ENCODE measurements at places on chromosomes 13 and 19.

DNA sequence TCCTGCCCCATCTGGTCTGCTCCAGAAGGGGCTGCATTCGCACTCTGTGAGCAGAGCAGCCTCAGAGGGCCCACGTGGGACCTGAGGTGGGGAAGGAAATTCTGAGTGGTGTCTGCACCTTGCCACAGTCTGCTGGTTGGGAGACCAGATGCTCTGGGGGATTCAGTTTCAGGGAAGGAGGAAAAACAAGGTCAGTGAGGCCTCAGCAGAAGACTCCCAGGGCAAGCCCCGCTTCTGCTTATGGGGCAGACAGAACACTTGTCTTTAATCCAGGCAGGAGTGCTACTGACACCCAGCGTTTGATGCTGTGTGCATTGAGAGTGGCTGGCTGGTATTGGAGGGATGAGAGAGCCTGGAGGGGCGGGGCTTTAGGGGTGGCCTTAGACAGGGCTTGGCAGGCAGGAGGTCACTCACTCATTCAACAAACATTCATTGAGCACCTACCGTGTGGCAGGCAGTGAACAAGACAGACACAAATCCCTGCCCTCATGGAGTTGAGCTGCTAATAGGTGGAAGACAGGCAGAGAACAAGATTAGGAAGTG is 4.9 kb upstream of the CLEC17A start:
- no peak for DNase-seq

DNA sequence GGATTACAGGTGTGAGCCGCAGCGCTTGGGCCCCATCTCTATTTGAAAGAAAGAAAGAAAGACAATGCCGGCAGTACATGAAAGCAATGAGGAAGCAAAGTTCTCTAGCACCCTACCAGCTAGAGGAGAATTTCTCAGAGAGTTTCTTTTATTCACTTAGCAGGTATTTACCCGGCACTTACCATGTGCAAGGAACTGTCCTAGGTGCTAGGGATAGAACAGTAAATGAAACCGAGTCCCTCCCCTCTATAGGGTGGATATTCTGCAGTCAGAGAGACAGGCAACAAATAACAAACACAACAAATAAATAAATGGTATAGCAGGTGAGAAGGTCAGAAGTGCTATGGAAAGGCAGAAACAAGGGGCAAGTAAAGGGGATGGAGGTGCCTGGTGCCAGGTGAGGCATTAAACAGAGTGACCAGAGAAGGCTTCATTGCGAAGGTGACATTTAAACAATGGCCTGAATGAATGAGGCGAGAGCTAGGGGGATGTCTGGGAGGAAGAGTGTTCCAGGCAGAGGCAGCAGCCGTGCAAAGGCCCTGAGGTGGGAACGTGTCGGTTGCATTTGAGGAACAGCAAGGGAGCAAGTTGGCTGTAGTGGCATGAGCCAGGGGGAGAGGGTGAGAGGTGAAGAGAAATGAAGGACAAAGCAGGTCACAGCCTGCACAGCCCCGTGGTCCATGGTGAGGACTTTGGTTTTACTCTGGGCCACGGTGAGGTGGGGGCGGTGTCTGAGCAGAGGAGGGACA is 10.8 kb upstream of the MYH14 start:
- no peak for DNase-seq

- no peak for DNase-seq
These were observed 3.3 kb upstream of the ZNF420 start for GRCh38 chr19:37074819-37075362.

DNA sequence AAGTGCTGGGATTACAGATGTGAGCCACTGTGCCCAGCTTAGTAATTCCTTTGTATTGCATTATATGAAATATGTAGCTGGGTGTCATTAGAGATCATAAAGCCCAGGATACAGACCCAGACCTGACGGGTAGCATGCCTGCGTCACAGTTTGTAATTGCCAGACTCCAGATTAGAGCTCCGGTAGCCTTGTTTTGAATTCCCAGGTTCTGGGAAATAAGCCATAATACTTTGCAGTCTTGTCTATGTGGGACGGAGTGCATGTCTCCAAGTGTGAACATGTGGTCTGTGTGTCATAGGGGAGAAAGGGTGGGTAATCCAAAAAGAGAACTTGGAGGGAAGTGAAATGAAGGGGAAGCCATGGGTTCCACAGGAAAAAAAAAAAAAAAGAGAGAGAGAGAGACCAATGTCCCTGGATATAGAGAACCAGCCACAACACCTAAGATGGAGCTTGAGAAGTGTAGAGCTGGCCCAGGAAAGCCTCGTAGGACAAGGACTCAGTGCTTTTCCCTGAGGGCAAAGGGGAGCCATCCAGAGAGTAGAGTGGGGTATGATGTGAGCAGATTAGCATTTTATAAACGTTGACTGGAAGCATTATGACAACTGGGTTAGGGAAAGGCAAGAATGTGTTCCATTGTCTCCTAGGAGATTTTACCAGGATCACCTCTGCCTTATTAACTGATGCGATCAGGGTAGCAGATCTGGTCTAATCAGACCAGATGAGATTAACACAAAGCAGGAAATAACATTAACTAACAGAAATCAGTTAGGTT is 2.6 kb downstream of the ZSCAN4 start:
- no peak for DNase-seq

DNA sequence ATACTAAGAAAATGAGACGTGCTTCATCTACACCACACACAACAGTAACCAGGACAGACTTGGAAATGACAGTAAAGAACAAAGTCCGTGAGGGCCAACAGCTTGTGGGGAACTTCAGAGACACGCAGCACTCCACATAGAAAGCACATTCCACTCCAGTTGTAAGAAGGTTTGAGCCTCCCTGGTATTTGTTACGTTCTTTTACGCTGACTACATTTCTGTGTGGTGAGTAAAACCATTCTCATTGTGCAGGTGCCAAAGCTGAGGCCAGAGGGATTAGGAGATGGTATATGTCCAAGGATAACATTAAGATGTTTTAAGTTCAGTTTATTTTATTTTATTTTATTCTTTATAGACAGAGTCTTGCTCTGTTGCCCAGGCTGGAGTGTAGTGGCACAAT is 1189.9 kb downstream of the UQCRFS1 start:
- DNase-seq = no peak

GRCh38 chr19:28868836-28869235 is 344.1 kb downstream of the UQCRFS1 start:
- no peak for DNase-seq

- no peak for DNase-seq
These were observed 5.3 kb downstream of the FGF21 start for GRCh38 chr19:48760504-48761205.

GRCh38 chr13:30119476-30119875 is 187.9 kb downstream of the KATNAL1 start:
- DNase-seq = no peak

DNA sequence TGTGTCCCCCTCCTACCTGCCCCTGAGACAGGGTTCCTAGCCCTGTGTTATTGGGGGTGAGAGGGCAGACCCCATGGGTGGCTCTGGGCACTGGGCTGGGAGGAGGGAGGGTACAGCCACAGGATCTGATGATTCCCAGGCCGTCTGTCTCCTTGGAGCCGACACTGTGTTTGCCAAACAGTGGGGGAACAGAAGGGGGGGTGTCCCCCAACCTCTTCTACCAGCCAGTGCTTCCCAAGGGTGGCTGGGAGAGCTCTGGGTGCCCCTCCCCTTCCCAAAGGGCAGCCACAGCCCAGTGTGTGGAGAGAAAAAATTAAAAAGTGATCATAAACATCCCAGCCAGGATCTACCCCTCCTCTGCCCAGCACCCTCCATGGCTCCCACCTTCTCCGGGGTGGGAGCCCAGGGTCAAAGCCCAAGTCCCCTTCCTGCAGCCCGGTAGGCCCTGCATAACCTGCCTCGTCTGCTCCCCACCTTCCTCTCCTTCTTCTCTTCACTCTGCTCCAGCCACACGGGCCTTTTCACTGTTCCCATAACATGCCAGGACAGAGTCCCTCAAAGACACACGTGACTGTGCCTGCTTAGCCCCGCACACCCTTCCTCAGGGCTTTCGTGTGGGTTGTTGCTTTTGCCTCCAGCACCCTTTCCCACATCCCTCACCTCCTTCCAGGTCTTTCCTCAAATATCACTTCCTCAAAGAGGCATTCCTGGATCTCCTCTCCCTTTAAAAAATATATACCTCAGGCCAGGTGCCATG is 1.4 kb upstream of the PLIN4 start:
- peak; percentile 95 for DNase-seq

GRCh38 chr19:18425515-18426415 is 6.6 kb downstream of the SSBP4 start:
- DNase-seq = peak; percentile 88

- no peak for DNase-seq
These were observed 236.4 kb upstream of the SPRY2 start for GRCh38 chr13:80577285-80577684.

DNA sequence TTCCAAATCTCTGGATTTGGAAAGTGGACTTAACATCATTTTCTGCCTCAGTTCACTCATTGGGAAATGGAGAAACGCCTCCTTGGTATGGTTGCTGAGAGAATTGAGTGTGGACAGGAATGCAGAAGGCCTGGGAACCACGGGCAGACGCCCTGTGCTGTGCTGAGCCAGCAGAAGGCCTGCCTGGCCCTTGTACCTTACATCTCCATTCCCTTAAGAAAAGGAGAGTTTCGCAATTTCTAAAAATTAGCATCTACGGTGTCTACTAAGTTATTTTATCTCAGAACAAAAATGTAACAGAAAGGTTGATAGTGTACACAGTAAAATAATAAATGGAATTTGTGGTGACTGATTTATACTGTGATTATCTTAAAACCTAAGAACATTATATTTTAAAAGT is 78.7 kb downstream of the IPO5 start:
- no peak for DNase-seq

DNA sequence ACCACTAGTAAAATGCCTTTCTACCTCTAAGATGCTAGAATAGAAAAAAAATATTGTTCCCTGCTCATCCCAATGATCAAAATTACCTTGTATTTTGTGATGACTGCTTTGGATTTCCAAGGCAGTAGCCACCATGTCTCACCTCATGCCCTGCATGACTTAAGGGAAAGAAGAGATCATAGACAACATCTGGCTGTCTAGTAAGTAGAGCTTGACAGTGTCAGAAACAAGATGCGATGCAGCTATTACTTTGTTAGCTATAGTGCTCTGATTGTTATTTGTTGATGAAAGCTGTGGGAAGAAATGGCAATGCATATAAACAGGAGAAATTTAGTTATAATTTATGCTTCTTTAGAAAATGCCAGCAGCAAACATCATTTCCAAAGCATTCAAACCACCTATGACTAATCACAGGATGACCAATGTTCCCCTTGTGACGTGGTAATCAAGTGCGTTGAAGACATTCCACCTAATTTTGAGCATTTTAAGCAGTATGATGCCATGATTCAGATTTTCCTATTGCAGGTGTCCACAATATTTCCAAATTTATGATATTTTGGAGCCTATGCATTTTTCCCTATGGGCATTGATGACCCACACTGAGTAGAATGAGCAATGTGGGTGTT is 308.3 kb downstream of the KCNRG start:
- DNase-seq = no peak

DNA sequence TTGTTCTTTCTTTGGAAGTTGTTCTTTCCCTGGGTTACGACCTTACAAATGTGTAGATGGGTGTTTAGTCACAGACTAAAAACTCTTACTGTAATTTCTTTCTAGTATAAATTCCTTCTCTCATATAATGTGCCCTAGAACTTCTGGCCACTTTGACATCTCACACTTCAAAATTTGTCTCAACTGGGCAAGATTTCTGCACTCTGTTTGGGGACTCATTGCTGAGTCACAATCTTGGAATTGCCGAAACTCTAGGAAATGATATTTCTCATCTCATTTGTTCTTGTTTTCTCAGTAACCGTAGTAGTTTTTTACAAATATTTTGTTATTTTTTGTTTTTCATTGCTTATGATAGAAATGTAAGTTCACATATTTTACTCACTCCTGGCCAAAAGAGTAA is 2523.2 kb upstream of the PCDH20 start:
- DNase-seq = no peak

GRCh38 chr19:34172661-34173192 is 423 bp downstream of the LSM14A start:
- DNase-seq = no peak

DNA sequence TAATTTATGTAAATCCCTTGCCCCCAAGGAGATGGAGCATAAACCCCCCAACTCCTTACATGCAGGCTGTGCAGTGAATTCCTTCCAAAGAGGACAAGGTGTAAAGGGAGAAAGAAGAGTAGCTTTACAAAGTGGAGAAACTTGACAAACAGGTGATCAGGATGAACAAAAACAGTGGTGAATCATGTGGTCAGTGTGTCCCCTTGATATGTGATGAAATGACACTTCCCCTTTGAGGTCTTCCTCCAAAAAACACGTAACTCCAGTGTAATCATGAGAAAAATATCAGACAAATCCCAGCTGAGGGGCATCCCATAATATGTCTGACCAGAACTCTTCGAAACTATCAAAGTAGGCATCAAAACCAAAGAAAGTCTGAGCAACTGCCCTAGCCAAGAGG is 29.5 kb upstream of the AKT2 start:
- DNase-seq = no peak

GRCh38 chr13:70107125-70107497 is 515 bp upstream of the ATXN8OS start:
- no peak for DNase-seq

DNA sequence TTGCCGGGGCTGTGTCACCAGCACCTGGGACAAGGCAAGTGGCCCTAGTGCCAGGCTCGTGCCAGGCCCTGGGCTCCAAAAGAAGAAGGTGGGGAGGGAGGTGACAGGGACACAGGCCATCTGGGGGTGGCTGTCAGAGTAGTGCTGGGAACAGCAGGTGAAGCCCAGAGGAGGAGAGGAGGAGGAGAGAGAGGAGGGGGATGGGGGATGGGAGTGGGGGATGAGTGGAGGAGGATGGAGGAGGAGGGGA is 18.7 kb downstream of the LSM4 start:
- no peak for DNase-seq

GRCh38 chr19:42480335-42481095 is 37.8 kb upstream of the CXCL17 start:
- no peak for DNase-seq

DNA sequence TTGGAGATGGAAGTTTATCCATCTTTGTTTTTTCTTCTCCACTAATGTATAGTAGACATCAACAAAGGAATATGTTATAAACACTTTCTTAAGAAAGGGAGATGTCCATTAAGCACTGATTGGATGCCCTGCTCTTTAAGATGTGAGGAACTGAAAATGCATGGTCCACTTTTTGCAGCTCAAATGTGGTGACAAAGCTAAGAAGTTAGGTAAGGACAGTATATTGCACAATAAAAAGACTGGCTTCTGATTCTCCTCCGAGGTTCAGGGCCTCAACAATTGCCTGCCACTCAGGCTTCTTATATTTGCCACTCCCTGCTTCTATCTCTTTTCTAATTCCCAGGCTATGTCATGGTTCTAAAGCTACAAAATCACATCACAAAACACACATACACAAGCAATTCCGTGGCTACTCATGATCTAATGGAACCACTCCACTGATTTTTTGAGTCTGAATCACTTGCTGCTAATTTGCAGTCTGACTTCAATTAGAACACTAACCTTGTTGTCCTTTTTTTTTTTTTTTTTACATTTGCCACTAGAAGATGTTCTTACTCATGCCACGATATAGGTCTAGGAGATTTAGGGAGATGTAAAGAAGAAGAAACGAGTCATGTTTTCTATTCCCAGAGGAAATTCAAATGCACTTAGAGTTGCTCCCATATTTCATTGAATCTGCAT is 29.6 kb upstream of the TNFSF11 start:
- DNase-seq = no peak
